AG09309 (cell line): ENCODE measurements at places on chromosomes 12 and 14.

GRCh38 chr14:89036371-89036770 is 211.9 kb downstream of the TTC8 start:
- no peak for DNase-seq

DNA sequence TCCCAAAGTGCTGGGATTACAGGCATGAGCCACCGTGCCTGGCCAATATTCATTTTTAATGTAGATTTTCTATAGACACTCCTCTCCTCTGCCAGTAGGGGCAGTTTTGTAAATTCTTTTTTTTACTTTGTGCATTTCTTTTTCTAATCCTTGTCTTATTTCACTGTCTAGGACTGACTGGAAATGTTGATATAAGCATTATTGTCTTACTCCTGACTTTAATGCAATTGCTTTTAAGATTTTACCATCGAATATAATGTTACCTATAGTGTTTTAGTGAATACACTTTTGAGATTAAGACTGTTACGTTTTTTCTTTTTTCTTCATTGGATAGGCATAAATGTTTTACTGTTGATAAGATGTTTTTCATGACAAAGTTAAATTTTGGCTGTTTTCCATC is 35.4 kb upstream of the EMP1 start:
- no peak for DNase-seq

- DNase-seq: no peak
Observed at GRCh38 chr14:80669426-80669825, 272.1 kb downstream of the CEP128 start.

DNA sequence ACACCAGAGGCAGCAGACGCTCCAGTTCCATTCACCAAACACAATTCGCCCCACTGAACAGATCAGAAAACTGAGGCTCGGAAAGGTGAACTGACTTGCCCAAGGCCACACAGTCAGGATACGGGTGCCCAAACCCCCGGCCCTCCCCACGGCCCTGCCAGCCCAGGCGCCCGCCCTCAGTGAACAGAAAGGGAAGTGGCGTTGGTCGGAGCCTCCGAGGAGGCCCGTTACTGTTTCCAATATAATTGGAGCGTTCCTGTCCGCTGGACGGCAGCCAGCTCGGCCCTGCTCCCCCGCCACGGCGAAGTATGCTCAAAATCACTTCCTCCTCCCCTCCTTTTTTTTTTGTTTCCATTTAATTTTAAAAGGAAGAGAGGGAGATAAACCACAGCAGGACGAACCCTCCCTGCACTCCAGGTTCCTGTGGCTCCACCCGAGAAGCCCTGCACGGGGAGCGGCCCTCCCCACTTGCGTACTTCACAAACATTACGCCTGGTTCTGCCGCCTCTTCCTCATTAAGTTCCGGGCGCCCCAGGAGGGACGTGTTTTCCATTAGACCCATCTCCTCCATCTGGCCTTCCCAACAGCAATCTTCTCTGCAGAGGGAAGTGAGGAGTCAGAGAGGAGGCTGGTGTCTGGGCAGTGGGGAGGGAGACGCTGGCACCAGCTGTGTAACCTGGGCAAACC is 61.1 kb downstream of the NCOR2 start:
- DNase-seq: no peak

DNA sequence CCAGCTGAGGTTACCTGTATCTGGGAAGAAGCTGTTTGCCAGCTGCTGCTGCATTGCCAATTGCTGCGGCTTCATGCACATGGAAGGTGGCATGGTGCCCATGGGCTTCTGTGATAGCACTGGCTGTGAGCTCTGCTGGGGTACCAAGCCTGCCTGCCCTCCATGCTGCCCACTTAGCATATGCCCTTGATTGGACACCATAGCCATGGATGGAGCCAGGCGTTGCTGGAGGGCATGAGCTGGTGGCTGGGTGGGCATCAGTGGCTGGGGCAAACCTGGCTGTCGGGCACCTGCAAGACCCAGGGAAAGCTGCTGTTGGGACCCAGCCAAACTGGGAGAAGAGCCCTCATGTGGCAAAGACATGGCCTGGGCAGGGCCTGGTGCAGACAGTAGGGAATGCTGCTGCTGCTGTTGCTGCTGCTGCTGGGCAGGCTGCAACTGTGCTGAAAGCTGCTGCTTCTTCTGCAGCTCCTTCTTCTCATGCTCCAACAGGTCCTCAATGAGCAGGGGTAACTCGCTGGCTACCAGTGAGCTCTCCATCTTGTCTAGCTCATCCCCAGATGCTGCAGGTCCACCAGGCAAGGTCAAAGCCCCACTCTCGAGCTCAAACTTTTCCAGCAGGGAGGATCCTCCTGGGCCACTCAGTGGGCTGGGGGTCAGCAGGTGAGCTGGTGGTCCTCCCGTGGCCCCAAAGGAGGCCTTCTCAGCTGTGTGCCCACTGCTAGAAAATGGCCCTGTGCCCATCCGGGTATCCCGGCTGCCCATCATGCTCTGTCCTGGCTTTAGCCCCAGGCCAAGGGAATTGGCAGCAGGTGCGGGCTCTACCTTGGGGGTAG is 18.8 kb upstream of the PRKAG1 start:
- DNase-seq: no peak

GRCh38 chr14:92387578-92387977 is 64.6 kb downstream of the SLC24A4 start:
- DNase-seq: no peak

- no peak for DNase-seq
Observed at GRCh38 chr12:40827683-40828592, 135.7 kb downstream of the CNTN1 start.

- DNase-seq: no peak
Observed at GRCh38 chr12:20370014-20370386, 1.7 kb downstream of the PDE3A start.

DNA sequence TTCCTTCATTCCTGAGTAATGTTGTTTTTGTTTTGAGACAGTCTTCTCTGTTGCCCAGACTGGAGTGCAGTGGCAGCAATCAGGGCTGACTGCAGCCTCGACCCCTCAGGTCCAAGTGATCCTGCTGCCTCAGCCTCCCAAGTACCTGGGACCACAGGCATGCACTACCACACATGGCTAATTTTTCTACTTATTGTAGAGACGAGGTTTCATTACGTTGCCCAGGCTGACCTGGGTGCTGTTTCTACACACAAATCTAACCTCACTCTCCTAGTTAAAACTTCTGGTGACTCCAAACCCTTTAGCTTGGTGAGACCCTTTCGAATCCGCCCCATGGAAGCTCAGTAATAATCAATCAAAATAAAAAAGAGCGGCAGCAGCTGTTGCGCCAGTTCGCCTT is 1.3 kb downstream of the TMEM116 start:
- no peak for DNase-seq

DNA sequence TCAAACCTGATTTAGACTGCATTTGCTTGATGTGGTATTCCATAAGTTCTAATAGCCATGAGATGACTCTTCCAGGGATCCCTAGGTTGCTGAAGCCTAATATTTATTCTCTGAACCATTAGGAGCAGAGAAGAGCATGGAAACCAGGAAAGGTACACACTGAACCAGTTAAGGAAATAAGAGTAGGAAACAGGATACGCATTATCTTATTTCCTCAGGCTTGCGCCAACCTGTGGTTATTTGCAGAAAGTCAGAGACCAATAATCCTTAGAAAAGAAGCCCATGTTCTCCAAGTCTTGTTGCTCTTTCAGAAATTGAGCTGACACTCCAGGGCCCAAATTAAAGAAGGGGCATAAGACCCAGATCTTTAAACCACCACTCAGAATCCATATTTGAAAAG is 41.8 kb upstream of the SMUG1 start:
- DNase-seq: no peak

DNA sequence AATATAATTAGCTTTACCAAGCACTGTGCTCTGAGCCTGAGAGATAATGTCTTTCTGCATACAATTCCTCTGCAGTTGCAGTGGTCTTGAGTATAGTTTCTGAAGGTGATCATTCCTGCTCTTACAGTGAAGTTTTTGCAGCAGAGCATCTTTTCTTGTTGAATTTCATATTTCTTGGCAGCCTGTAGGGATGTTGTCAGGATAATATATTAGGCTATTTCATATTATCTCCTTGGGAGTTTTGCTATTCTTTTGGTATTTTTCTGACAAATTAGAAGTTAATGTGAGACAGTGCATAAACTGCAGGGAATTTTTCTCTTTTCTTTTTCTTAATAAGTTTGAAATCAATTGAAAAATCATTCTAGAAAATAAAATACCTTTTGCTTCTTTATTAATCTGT is 1502.6 kb upstream of the FLRT2 start:
- no peak for DNase-seq

DNA sequence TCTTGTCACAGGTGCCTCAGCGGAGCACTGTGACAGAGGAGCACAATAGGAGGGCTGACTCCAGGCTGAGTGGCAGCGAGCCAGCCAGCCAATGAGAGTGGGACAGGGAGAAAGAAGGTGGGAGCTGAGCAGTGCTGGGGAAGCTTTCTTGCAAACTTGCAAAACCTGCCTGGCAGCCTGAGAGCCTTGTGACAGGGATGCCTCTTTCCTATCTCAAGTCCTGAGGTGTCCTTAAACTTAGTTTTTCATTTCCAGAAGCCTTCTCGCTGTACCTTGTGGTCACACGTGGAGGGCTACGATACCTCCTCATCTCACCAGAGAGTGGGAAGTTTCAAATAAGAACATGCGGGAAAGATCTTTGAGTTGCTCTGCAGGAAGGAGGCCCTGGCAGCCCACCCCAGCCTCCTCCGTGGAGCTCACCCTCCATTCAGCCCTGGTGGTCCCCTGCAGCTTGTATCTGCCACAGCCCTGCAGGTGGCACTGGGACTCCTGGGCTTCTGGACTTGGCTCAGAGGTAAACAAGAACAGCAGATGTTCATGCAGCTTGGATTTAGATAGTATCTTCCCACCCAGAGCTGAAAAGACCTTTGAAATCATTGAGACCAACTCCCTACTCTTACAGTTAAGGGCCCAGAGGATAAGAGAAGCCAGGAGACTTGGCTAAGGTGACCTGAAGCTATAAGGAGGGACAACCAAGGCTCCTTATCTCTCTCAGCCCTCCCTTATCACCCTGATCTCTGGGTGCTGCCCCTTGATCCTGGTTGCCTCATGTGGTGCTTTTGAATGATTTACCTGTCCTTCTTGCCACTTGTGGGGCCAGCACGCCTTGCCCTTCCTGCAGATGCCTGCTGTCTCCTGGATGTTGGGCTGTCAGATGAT is 153.5 kb upstream of the MAX start:
- DNase-seq: no peak

- DNase-seq: no peak
Observed at GRCh38 chr14:48435221-48435620, 759.8 kb upstream of the MDGA2 start.

DNA sequence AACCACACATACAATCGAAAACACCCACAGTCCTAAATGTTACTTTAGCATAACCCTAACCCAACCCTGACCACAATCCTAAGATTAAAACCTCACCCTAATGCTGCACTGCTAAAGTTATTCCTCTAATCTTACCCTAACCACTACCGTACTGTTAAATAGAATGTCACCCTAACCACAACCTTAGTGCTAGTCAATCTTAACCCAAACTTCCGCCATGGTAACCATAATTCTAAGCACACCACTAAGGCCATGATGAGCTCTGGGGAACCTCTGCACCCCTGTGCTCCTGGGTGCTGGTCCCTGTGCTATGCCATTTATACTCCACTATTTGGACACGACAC is 38.0 kb downstream of the LTBP2 start:
- DNase-seq: no peak

DNA sequence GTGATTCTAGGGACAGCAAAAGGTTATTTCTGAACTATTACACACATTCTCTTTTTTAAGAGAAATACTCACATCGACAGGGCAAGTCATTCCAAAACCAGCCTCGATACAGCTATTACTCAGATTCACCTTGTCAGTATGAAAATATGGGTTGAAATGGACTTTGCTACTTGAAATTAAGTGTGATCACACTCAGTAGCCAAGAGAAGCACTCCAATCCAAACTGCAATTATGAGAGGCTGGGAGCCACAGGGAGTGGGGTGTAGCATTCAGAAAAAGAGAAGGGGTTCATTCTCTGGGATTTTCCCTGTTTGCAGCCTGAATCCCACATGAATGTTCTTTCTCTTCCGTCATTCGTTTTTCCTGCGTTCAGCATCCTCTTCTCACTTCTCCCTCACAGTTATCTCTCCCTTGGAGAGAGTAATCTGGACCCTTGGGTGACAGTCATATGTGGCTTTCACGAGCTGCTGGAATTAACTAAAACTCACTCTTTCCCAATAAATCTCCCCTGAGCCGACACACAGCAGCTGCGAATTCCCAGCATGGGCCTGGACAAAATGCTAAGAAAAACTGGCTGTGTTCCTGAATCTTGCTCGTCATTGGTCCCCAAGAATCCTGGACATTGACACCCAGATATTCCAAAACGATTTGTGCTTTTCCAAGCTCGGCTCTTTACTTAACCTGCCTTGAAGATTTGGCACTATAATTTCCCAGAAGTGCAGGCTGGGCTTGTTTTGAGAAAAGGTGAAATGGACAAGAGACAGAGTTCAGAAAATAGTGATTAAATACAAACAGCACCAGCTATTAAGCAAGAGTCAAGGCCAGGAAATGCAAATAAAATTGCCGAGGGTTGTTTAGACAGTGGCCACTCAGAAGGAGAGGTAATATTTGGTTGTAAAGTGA is 199.5 kb upstream of the PLEKHG7 start:
- no peak for DNase-seq

DNA sequence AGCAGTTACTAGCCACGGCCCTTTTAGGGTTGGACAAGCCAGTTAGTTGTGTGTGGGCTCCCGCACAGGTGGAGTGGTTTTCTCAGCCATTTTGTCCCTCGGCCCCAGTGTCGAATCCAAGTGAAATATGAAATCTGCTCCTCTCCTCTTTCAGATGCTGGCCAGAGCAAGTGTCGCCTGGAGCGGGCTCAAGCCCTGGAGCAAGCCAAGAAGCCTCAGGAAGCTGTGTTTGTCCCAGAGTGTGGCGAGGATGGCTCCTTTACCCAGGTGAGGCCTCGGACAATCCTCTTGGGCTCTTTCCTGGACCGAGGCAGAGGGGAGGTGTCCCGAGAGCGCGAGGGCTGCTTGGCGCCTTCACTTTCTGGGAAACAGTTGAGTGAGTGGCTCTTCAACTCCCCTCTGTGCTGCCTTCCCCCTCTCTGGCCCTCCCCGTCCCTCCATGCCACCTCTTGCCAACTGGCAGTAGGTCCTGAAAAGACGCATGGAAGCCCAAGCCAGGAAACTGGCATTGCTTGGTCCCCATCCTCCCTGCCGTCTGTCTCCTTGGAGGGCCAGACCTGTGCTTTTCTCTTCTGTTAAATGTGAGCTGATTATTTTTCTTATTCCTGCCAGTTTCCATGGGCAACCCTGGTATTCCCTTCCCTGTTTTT is 74.2 kb downstream of the SMOC1 start:
- no peak for DNase-seq

DNA sequence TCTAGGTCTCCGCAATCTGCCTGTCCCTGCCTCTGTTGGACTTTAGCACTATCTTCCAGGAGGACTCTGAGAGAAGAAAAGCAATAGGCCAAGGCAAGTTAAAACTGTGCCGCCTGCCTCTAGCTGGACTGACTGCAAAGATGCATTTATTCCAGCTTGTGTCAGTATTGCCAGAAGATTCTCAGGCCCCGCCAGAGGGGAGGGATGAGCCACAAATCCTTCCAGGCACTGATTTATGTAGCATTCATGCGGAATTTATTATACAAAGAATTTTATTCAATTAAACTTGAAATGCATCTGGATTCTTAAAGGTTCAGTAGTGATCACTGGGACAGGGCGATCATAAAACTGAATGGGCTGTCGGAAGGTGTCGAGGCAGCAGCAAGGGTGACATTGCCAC is 19.8 kb downstream of the MMAB start:
- no peak for DNase-seq
